CD4-positive, alpha-beta memory T cell (primary cell): ENCODE measurements at places on chromosomes 7 and 10.

GRCh38 chr7:149827089-149827981 is 10.8 kb upstream of the ZNF862 start:
- DNase-seq: no peak

DNA sequence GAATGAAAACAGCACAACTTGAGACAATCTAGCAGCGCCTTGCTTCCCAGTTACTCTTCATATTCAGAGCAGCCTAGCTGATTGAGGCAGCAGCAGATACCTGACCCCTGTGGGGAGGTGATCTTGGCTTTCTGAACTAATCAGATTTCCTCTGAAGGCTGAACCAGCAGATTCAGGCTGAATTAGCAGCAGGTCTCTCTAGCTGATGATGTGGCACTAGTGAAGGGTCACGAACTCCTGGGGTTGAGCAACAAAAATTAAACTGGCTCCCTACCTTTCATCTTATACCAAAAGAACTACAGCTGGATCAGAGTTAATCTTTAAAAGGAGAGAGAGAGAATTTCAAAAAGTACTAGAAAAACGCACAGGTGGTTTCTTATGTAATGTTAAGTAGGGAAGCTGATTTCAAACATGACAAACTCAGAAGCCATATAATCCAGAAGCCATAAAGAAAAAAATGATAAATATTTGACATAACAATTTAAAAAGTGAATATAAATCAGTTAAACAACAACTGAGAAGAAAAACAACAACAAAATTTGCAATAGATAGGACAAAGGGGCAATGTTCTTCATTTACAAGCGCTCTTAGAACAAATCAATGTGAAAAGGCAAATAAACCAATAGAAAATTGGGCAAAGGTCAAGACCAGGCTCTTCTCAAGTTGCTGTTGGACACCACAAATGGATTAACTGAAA is 13.5 kb downstream of the SLC25A13 start:
- DNase-seq: no peak

- DNase-seq: peak; percentile 10
Measured at GRCh38 chr7:101410743-101411507, 48.2 kb downstream of the COL26A1 start.

- no peak for DNase-seq
Measured at GRCh38 chr10:30705625-30706149, 76.1 kb upstream of the LYZL2 start.

DNA sequence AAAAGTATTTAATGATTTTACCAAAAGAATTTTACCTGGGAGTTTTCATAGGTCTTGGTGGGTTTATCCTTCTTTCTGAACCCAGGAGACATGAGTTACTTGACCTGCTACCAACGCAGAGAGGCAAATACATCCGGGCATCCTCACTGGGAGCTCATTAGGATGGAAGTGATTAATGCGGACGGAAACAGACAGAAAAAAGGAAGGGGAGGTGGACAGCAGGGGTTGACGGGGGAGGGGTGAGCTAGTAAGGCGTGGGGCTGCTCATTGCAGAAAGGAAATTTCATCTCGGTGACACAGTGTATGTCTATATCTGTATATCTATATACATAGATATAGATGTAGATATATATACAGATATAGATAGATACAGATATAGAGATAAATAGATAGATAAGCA is 408.2 kb upstream of the ADARB2 start:
- DNase-seq: no peak

- peak; percentile 37 for DNase-seq
Measured at GRCh38 chr10:119478811-119479341, 63.6 kb downstream of the RGS10 start.

GRCh38 chr7:26265065-26265464 is 26.6 kb upstream of the SNX10 start:
- DNase-seq: no peak

DNA sequence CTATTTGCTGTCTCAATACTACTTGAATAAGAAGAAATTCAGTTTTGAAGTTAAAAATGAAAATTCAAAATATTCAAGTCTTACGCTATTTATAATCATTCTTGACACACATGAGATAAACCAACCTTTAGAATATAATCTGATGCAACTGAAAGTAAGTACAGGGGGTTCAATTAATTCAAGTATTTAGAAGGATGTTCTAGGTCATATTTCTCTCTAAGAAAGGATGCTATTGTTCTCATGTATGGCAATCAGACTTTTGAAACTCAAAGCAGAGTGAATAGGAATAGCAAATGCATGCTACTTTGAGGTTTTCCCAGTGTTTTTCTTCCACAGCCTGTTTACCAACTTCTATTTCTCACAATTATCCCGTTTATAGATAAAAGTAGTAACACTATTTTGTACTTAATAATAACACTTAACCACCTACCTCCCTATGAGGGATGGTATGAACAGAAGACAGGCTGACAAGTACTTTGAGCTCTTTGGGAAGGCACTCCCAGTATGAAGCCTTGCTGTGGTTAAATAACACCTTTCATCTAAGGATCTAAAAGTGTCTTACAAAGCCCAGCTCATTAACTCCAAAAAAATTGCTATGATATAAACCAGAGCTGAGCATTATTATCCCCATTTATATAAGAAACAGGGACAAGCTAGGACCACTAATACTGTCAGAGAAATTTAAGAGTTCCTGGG is 18.0 kb upstream of the SPOCK2 start:
- DNase-seq: no peak

DNA sequence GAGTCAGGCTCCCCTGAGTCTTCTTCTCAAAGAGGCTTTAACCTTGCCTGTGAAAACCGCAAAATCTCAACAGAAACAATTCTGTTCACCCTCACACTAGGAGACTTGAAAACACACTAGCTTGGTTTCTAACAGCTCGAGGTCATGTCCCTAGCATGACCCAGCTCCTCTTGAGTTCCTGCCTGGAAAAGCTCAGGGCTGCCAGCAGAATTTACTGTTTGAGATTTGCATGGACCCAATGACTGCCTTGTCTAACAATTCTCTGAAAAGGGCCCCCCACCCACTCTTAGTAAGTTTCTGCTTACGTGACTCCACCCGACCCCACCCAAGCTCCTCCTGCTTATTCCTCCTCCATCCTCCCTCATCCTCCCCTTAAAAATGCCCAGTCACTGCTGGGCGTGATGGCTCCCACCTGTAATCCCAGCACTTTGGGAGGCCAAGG is 85.1 kb upstream of the KMT2C start:
- DNase-seq: no peak

GRCh38 chr10:71750124-71750841 is 23.0 kb downstream of the VSIR start:
- no peak for DNase-seq

DNA sequence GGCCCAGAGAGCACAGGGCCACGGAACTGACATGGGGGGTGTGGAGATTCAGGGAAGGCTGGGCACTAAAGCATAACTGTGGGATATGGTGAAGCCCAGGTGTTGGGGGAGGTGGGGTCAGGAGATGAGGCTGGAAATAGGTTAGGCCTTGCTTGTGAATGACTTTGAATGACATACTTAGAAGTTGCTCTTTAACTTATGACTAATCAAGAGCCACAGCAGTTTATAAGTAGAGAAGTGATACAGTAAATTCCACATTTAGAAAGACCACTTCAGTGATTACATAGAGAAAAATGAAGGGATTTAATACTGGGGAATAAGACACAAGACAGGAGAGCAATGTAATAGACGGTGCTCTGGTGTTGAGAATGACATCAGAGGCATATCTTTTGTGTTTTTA is 120.8 kb upstream of the SEC61G start:
- DNase-seq: no peak

DNA sequence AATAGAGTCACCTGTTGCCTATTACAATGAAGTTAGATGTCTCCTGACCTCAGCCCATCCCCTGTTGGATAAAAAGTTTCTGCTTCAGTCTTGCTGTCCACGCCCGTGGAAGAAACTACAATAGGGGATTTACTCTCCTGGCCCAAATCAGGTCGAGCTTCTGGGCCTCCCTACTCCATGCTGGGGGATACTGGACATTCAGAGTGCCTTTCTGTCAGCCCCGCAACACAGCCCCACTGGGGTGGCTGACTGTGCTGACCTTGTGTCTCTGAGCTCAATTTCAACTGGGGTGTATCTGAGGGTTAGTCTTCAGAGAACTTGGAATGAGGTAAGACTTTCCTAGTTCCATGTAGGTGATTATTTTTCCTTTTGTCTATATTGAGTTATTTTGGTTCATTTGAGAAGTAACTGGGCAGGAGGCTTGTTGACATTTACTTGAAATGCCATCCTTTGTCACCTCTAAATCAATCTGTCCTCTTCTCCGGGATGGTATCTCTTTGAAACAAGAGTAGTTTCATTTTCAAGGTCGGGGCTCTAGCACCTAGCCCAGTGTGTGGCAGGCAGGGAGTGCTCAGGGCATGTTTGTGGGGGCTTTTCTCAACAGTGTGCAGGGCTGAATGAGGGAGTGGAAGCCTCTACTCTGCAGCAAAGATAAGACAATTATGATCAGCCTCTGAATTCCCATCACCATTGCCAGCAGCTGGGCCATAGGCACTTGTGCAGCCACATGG is 17.7 kb upstream of the CXCL12 start:
- DNase-seq: no peak
